ENCODE measurements at places on chromosomes 1 and 21. TPM values are rescaled to one million over a fixed set of nuclear protein-coding genes. Genes with fewer than 3 reads are reported as not detected.

- DNase-seq: no peak
- peak overlapping the region; percentile 71 for H3K4me3 ChIP-seq
- H3K27ac ChIP-seq: peak overlapping the region; percentile 93
These were observed 902 bp downstream of the AP4B1 start for GRCh38 chr1:113903501-113904292.

DNA sequence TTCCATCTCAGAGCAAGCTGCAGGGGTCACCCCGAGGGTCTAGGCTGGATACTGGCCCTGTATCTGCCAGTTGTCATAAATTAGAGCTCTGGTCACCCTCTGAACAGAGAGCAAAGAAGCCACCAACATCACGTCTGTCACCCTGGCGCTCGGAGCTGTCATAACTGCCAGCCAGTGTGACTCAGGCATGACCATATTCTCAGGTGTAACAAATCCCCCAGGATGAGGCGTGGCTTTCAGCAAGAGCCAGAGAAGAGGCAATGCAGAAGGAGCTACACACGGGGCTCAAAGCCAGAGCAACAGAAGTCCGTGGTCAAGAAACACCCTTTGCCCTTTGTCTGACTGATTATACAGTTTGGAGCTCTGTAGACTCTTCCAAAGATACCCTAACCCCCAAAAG, 40.0 kb downstream of the PRAMEF20 start:
- no peaks in the 10 kb centered on the region for H3K36me3 ChIP-seq
- H3K4me3 ChIP-seq: no peak overlapping the region
- no peaks in the 10 kb centered on the region for H3K4me1 ChIP-seq
- no peak overlapping the region for H3K27ac ChIP-seq
- H3K27me3 ChIP-seq: peaks cover 5% of the 10 kb centered on the region

GRCh38 chr1:108011295-108011694, 46.3 kb upstream of the VAV3 start:
- no peaks in the 10 kb centered on the region for H3K36me3 ChIP-seq
- no peak for DNase-seq
- H3K27me3 ChIP-seq: no peaks in the 10 kb centered on the region
- H3K27ac ChIP-seq: no peak overlapping the region

GRCh38 chr1:22250724-22251123, 107.8 kb upstream of the WNT4 start:
- H3K36me3 ChIP-seq: no peaks in the 10 kb centered on the region
- H3K27me3 ChIP-seq: peaks cover 93% of the 10 kb centered on the region
- no peak for DNase-seq
- H3K27ac ChIP-seq: no peak overlapping the region
- no peak overlapping the region for H3K4me3 ChIP-seq
- H3K4me1 ChIP-seq: no peaks in the 10 kb centered on the region

GRCh38 chr1:154349121-154349520, 23.8 kb downstream of the ATP8B2 start:
- H3K36me3 ChIP-seq: peaks cover 53% of the 10 kb centered on the region
- H3K27me3 ChIP-seq: no peaks in the 10 kb centered on the region
- H3K4me3 ChIP-seq: no peak overlapping the region
- DNase-seq: no peak
- peaks cover 25% of the 10 kb centered on the region for H3K4me1 ChIP-seq

- no peak overlapping the region for H3K4me3 ChIP-seq
- no peaks in the 10 kb centered on the region for H3K27me3 ChIP-seq
- no peak overlapping the region for H3K27ac ChIP-seq
These were observed 505.5 kb downstream of the LMO4 start for GRCh38 chr1:87834151-87834550.

GRCh38 chr1:206809504-206810084, 37.3 kb upstream of the IL10 start:
- H3K27ac ChIP-seq: no peak overlapping the region
- no peak overlapping the region for H3K4me3 ChIP-seq
- DNase-seq: no peak
- no peaks in the 10 kb centered on the region for H3K27me3 ChIP-seq

DNA sequence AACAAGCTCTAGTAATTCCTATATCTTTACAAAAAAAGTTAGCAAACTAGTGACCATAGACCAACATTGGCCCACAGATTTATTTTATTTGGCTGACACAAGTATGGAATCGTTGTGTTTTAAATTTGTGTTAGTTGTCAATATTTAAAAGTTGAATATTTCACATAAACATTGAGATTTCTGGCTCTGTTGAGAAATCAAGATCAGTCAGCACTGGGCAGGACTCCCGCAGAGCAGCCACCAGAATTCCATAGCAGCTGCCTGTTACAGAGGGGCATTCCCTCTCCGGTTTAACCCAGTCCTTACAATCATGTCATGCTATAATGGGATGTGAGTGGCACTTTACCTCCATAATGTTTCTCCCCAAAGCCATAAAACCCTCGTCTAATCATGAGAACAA, 79.2 kb upstream of the NRIP1 start:
- no peaks in the 10 kb centered on the region for H3K27me3 ChIP-seq
- no peak for DNase-seq
- H3K36me3 ChIP-seq: no peaks in the 10 kb centered on the region
- peaks cover 5% of the 10 kb centered on the region for H3K4me1 ChIP-seq

DNA sequence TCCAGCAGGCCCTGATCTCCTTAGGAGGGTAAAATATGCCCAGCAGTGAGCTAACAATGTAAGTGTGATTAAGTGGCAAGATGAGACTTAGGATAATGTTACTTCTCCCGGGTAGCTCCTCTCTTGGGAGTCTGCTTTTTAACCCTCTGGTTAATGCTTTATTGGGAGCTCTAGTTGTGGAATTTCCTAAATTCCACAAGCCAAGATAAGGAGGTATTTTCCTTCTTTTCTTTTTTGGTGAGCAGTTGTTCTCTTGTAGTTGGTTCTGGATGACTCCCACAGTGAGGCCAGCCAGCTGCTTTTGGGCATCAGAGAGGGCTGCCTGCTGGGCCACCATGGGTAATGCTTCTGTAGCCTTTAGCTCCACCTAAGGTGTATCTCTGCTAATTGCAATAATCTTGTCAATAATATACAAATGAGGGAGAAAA, 19.3 kb downstream of the C1orf52 start:
- no peak overlapping the region for H3K4me3 ChIP-seq
- H3K36me3 ChIP-seq: no peaks in the 10 kb centered on the region
- H3K27me3 ChIP-seq: no peaks in the 10 kb centered on the region
- DNase-seq: no peak
- H3K4me1 ChIP-seq: peaks cover 15% of the 10 kb centered on the region

Gene KCNE1
- 4.8 TPM for total RNA-seq

Gene TEDDM1
- not detected for total RNA-seq

Gene POU3F1
- total RNA-seq: 0.11 TPM

Gene LCE1A
- total RNA-seq: not detected

Gene SYTL1
- 1.1 TPM for total RNA-seq
